ENCODE measurements at places on chromosomes 7 and 10.

- no peak for DNase-seq
Measured at GRCh38 chr7:100817097-100817496, 10.2 kb downstream of the EPHB4 start.

DNA sequence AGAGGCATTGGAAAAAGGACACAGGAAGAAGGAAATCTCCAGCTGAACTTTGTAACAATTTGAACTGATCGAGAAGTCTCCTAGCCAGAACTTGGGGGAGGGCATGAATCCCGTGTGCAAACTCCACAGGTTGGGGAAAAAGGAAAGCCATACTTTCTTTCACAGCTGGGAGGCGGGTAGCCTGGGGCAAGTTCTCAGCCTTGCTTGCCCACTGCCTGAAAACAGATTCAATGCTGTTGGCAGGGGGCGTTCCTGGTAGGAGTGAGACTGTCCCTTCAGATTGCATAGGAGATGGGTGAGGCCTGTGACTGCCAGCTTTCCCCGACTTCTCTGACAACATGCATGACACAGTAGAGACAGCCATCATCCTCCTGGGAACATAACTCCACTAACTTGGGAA, 289.1 kb upstream of the PHF14 start:
- DNase-seq: no peak

- no peak for DNase-seq
Measured at GRCh38 chr7:156172638-156173037, 360.4 kb upstream of the SHH start.

DNA sequence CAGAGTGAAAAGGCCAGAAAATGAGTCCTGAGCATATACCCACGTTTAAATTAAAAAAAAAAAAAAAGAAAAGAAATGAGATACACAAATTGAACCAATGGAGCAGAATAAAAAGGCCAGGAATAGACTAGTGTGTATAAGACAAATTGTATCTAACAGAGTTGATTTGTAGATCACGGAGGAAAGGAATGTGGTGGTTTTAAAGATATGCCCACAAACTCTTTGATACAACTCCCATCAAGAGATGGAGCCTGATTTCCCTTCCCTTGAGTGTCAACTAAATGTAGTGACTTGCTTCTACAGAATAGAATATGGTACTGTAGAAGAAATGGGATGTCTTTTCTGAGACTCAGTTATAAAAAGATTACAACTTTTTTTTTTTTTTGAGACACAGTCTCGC, 10.4 kb downstream of the SYPL1 start:
- DNase-seq: no peak

DNA sequence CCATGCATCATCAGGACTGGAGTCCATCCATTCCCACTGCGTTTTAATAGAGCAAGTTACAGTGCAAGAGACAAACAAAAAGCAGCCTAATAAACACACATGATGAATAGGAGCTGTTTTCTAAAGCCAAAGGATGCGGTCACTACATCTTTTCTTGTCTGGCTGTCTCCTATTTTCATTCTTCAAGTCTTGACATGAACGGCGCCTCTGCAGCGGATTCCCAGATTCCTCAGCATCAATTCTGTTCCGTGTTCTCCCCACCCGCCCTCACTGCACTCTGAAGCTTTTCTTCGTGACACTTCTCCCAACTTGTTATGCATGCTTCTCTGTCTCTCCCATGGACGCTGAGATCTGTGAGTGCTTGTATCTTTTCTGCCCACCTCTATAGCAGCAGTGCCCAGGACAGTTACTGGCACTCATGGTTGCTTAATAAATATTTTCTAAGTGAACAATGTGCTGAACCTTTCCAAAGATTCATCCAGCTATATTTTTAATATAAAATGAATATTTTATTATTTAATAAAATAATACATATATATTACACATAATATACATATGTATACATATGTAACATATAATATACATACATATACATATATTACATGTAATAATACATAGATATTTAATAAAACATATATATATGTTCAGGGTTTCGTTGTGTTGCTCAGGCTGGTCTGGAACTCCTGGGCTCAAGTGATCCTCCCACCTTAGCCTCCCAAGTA, 242.9 kb downstream of the ABCA13 start:
- DNase-seq: no peak

DNA sequence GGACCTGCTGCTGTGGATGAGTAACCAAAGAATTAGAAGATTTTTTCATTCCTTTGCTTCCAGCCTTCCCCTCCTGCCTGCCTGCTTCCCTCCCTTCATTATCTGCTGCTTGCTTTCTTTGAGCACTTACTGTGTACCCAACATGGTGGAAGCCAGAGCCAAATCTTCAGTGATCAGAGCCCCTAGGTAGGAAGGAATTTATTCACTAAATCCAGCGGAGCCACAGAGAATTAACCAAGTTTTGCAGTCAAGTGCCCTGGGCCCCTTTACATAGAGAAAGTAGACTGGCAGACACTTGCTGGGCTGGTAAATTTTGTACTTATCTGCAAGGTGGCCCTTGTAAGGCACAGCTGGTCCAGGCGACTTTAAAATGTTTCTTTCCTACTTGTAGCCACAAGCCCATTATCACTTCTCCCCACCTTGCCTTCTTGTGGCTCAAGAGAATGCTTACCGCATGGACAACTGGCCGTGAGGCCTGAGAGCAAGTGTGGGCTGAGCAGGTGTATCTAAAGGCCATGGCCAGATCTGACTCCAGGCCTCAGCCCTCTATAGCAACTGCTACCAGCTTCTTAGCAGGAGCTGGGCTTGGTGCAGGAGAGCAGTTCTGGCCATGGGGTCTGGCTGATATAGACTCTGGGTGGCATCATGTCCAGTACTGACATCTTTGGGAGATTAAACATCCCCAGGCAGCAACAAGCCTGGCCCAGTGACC, 11.1 kb downstream of the UNC5B start:
- no peak for DNase-seq

DNA sequence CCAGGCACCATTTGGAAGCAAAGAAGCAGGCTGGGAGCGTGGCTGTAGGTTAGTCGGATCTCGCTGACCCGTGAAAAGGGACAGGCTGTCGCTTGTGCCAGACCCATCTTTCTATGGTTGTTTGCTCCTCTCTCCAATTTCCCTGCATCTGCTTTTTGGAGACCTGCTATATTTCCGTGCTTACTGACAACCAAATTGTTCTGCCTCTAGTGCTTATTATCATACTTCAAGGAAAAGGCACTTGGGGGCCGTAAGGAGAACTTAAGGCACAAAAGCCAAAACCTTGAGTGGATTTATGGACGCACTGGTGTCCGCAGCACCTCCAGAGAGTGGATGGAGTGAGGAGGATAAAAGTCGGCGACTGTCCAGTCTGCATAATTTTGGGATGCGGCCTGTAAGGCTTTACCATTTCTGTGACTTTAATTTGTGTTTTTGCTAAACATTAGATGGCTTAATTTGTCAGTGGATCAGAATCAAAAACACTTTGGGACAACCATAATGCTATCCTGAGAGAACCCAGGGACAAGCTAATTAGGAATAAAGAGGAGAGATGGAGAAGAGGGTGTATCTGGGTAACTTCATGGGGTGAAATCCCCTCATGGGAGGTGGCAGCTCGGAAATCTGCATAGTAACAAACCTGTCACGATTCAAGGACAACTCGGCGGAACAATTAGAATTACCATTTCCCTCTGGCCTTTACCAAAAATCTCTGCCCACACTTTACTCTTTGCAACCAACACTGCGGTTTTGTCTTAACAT, 206.7 kb downstream of the HDAC9 start:
- no peak for DNase-seq

DNA sequence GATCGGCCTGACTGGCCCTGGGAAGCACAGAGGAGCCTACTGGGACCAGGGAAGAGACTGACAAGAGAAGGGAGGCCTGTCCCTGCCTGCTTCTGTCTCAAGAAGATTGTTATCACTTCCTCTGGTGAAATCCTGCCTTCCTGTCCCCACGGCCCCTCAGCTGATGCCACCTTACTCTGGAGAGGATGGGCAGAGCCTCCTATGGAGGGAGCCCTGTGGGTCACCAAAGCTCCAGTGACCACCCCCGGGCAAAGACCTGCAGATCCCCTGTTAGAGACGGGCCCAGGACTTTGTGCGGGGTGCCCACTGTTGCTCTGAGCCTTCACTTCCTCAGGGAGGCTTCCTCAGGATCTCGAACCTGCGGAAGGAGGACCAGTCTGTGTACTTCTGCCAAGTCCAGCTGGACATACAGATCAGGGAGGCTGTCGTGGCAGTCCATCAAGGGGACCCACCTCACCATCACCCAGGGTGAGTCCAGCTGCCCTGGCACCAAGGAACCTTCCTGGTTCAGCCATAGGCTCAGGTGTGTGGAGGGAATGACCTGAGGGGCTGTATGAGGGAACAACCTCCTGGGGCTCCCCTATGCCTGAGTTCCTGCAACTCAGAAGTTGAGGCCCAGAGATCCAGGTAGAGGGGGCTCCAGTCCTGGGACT, 1.4 kb upstream of the PILRB start:
- DNase-seq: no peak

DNA sequence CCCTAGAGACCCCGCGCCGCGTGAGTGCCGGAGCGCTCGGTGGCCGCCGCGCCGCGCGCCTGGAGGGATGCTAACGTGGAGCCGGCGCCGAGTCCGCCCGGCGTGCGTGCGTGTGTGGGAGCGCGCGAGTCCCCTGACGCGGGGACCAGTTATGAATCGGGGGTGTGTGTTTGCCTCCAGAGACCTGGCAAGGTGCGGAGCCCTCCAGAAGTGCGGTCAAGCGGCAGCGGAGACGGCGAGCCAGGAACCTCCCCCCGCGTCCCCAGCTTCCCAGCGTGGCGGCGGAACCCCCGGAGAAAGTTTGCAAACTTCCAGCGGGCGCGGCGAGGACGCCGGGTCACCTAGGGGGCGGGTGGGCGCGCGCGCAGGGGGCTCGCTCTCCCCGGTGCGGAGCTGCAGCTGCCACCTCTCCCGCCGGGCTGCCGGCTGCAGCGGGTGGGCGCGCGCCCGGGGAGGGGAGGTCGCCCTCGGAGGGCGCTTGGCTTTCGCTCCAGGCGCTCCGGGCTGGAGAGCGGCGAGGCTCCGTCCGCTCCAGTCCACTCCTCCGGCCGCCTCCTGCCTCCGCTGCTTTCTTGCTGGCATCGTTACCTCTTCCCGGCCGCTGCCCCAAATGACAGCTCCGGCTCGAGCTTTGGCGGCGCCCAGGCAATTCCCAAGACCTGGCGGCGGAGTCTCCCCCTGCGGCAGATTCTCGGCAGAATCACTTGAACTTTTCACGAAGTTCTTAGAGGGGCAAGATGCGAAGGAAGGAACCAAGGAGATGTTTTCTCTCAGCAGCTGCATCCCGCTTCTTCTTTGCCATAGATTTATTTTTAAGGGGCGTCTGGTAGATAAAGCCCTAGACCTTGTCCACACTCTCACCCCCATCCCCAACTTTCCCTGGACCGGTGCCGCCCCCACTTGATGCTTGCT, 2.3 kb upstream of the CREB5 start:
- no peak for DNase-seq

DNA sequence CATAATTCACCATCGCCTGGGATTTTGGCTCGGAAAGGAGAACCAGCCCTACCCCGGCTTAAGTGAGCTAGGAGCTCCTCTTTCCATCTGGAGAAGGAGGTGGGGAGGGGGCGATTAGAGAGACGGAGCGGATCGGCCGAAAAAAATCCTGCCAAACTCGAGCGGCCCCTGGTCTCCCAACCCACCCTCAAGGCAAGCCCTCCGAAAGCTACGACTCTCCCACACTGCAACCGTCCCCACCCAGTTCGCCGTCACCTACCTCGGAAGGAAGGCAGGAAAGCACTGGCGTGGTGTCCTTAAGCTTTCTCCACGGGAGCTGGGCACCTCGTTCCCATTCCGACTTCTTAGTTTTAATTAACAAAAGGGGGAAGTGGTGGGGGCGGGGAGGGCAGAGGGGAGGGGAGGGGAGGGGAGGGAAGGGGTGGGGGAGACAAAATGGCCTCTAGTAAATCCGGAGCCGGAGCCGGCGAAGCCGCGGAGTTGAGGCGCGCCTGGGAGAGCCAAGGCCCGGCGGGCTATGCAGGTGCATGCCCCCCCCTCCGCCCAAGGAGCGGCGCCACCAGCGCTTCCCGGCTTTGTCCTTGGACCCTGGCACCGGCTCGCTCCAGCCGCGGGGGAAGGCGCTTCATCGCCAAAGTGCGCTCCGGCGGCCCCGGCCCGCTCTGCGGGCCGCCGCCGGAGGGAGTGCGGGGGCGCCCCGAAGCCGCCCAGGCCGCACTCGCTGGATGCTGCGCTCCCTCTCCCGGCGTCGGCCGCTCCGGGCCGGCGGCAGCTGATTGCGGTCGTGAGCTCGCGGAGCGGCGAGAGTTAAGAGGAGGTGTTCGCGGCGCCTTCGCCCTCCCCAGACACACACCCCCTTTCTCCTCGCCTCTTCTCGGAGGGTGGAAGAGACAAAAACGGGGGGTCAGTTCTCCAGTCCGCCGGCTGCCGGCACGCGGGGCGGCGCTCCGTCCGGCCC, at the start of gene LRRC4:
TSS of gene LRRC4 (minus strand) at position 784 of the 958 bp plus-strand sequence. CDS start 797 bp downstream, outside the sequence.
- no peak for DNase-seq

- no peak for DNase-seq
Measured at GRCh38 chr7:139075871-139076686, 33.4 kb downstream of the ZC3HAV1 start.

- DNase-seq: no peak
Measured at GRCh38 chr7:103574576-103574975, 128.6 kb upstream of the SLC26A5 start.

DNA sequence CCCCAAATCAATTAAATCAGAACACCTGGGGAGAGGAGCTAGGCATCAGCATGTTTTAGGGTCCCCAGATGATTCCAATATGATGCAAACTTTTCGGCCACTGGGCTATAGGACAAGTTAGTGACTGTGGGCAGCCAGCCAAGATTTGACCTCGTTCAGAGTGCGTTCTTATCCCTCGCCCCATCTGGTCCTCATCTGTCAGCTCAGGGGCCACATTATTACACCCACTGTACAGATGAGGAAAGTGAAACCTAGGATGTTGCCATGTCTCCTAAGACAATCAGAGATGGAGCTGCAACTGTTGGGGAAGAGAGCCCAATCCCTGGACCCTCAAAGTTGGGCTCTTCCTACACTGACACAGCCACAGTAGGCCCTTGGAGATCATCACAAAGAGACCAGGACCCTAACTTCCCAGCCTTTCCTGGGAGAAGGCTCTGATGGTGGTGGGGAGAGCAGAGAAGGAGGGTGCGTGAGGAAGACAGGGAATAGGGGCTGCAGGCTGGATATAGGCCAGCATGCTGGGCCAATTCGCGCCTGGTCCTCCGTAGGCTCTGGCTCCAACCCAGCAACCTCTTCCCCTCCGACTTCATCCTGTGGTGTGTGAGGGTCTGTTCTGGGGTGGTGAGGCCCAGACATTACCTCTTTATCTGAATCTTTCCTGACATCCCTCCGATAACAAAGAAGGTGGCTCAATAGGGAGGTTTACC, 109.4 kb upstream of the ZMIZ1 start:
- no peak for DNase-seq

GRCh38 chr10:103278862-103279298, 1.9 kb downstream of the INA start:
- DNase-seq: no peak

DNA sequence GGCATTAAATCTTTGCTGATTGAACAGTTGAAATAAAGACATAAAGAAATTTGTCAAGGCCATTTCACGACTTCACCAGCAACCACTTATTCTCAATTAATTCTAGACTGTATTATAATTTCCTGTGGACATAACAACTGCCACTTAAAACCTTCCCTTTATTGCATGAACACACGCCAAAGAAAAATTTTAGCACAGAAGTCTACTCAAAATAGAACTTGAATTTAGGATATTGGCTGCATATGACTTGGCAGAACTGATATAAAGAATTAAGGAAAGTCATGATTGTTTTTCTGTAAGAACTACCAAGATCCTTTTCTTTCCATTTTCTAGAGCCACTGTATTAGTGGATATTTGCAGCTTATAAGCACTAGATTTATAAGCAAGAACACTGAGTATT, 226.5 kb upstream of the AKR1E2 start:
- no peak for DNase-seq
